Activated CD8-positive, alpha-beta memory T cell treated with anti-CD3 and anti-CD28 coated beads for 1 hour (primary cell): ENCODE measurements at places on chromosomes 7 and 10.

DNA sequence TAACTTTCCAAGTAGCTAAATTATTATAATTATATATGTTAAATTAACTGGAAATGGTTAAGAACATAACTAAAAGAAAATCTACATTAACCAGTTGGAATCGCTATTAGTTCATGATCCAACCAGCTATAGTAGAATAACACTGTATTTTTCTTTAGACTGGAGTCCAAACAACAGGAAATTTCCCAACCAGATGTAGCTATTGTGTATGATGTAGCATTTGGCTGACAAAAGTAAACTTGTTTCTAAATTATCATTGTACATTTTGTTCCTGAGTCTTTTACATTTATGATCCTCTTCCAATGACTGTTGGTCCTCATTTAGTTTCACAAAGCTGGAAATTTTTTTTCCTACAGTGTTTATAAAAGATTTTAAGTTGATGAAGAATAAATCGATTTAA is 62.1 kb downstream of the PAPSS2 start:
- DNase-seq, result no peak

DNA sequence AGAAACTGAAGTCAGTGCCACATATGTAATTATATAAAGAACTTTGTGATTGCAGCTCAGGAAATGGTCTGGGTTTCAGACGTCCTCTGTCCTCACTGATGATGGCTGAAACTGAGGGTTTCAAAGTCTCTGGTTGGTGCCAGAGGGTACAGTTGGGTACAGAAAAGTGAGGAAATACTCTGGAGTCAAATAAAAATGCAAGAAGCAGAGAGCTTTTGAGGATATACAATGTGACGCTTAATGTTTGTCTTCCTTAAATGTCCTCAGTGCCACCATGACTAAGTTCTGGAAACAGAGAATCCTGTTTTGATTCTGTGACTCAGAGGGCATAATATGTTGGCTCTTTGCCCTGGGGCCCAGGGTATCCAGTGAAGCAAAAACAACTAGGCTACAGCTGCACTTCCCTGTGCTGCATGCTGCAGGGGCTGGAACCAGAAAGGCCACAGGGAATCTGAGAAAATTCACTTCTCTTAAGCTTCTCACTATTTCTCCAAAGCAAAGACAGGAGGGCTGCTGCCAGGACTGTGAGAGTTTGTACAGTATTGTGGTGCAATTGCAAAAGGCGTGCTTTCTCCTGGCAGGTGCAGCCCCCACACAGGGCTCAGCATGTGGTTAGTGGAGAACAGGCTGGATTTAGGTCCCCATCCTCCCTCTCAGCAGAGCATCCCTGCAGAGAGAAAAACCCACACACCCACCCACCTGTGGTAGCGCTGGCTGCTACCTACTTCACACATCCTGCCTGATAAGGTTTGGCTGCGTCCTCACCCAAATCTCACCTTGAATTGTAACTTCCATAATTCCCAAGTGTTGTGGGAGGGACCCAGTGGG is 169.5 kb upstream of the SVIL start:
- DNase-seq, result no peak

- DNase-seq, result no peak
Measured at GRCh38 chr7:137402536-137403352, 59.2 kb upstream of the PTN start.

- DNase-seq, result no peak
Measured at GRCh38 chr7:28847176-28847575, 111.0 kb downstream of the TRIL start.

DNA sequence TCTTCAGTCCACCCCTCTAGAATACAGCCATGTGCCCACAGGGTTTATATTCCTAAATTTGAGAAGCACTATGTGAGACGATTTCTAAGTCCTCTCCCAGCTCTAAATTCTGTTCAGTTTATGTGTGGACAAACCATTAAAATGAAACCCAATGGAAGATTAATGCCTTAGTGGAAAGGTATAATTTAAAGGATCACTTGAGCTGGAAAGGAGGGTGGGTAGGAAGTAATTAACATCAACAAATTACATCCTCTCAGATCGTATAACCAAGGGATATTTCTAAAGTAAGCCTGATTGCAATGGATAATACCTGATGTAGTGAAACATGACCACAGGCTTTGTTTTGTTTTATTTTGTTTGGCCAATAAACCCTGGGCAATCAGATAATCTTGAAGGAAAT is 511.0 kb upstream of the COBL start:
- DNase-seq, result no peak

- no peak for DNase-seq
Measured at GRCh38 chr10:110711382-110711781, 67.2 kb downstream of the RBM20 start.

- DNase-seq, result no peak
Measured at GRCh38 chr7:106591146-106591545, 69.8 kb downstream of the CCDC71L start.

GRCh38 chr10:79457256-79457785 is 11.9 kb upstream of the ZCCHC24 start:
- no peak for DNase-seq

- DNase-seq, result no peak
Measured at GRCh38 chr7:129315960-129316359, 91.1 kb downstream of the AHCYL2 start.

DNA sequence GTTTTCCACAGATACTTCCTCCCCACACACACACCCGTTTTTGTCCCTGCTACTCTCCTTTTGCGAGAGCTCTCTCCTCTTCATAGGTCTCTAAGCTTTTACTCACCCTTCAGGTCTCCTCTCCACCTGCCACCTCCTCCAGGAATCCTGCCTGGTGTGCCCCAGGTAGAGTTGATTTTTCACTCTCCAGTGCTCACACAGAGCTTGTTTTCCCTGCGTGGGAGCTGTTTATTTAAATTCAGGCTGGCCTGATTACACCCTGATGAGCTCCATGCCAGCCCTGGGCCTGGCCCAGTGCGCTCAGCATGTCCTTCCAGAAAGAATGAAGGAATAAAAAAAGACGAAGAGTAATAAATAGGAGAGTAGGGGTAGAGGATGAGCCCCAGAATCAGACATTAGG is 7.5 kb upstream of the CLDN4 start:
- no peak for DNase-seq

DNA sequence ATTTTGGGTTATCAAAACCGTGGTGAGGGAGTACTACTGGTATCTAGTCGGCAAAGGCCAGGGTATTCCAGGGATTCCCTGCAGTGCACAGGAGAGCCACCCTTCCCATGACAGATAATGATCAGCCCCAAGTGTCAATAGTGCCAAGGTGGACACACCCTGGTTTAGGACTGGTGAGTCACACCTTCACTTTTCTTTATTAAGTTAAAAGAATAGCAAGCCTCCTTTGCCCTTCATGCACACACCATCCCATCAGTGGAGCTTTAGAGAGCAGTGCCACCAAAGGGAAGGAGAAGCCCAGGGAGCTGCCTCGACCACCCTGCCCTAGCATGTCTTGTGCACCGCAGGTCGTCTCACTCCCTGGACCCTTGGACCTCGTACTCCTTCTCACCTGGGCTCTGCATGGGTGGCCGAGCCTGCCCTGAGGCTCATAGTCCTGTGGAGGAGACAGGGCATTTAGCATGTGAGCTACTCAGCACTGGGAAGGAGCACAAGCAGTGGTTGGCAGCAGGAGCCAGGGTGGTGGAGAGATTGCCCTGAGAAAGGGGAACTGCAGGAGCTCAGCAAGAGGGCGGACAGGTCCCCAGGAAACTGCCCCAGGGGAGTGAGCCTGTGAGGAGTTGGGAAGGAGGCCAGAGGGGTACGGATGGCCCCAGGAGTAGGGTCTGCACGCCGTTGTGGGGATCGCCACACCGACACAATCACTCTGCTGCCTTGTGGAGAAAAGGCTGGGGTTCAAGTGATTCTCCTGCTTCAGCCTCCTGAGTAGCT is 17.4 kb downstream of the UBE2D4 start:
- no peak for DNase-seq

- DNase-seq, result no peak
Measured at GRCh38 chr7:52257890-52258289, 777.5 kb upstream of the POM121L12 start.

- no peak for DNase-seq
Measured at GRCh38 chr7:12152196-12152918, 58.7 kb upstream of the TMEM106B start.

GRCh38 chr10:95355301-95355700 is 64.5 kb upstream of the PDLIM1 start:
- no peak for DNase-seq

GRCh38 chr7:36171503-36171902 is 18.4 kb downstream of the EEPD1 start:
- DNase-seq, result no peak

DNA sequence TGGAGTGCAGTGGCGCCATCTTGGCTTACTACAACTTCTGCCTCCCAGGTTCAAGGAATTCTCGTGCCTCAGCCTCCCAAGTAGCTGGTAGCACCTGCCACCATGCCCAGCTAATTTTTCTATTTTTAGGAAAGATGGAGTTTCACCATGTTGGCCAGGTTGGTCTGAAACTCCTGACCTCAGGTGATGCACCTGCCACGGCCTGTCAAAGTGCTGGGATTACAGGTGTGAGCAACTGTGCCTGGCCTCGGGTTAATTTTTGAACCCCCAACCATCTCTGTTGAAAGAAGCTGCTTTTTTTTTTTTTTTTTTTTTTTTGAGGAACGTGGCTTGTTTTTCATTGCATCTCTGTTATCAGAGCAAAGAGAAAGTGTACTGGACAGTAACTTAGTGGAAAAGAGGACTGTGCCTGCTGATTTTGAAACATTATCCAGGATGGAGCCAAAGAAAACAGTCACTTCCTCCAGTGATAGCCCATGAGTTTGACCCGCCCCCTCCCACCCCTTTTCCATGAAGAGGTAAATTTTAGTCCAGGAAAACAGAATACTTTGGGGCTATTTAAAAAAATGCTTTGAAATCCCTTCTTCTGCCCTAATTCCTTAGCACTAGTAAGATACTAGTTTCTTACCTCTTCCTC is 38.3 kb downstream of the WBP1L start:
- DNase-seq, result no peak

DNA sequence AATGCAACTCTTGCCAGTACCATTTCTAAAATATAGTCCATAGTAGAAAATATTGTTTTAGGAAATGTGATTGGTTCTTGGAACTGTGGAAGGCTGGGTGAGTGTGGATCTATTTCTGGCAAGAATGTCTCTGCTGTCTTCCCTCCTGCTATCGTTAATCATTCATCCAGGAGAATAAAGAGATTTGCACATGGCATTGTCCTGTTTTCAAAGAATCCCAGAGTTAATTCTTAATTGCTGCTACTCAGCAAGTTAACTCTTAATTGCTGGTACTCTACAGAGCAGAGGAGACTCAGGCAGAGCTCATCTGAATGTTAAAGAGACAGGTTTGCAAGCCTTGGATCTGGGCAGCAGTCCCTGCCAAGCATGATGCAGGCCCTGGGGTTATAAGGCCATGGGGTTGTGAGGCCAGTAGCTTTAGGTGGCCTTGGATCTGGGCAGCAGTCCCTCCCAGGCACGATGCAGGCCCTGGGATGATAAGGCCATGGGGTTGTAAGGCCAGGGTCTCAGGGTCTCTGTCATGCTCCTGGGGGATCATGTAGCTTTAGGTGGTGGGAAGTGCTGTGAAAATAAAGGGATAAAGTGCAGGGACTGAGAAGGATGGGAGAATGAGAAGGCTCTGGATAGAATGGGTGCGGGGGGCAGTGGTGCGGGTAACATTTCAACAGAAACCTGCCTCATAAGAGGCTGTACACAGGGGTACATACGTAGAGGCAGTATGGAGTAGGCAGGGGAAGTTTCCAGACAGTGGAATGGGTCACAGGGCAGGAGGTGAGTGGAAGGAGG is 162.3 kb downstream of the SVIL start:
- DNase-seq, result no peak

DNA sequence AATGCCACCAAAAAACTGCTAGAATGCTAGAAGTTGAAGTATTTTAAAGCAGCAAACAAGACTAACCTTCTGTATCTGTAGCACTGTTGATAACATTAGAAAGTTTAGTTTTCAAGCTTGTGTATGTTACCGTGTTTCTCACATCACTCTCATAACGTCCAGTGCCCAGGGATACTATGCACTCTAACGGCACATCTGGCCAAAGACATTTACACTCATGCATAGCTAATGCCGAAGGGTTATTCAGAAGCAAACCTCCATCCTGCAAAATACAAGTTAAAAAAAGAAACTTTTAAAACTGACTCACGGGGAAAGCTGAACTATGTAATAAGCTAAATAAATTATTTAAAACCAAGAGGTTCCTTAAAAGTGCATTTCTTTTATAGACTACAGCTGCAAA is 22.9 kb upstream of the NRCAM start:
- no peak for DNase-seq

DNA sequence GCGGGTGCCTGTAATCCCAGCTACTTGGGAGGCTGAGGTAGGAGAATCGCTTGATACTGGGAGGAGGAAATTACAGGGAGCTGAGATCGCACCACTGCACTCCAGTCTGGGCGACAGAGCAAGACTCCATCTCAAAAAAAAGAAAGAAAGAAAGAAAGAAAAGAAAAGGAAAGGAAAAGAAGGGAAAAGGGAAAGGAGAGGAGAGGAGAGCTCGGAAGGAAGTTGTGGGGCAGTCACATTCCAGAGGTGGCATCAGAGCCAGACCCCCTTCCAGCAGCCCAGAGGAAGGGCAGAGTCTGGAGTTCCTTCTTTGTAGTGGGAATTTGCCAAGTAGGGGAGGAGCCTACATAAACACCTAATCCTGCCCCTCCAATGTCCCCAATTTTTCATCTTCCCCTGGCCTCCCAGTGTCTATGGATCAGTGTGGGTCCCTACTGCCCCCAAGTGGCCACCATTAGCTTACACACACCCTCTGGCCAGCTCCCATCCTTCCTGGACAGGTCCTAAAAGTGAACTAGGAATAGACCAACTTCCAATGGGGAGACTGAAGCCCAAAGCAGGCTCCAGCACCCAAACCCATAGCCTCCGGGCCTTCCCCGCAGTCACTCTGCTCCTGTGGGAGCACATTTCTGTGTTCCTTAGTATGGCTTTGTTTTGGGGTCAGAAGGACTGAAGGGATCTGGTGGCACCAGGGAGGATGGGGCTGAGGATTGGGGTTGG is 39.6 kb upstream of the HSPB1 start:
- no peak for DNase-seq

GRCh38 chr10:33152146-33152545 is 182.3 kb downstream of the NRP1 start:
- DNase-seq, result no peak

GRCh38 chr10:115866691-115867090 is 406.3 kb downstream of the GFRA1 start:
- DNase-seq, result no peak

GRCh38 chr10:58735087-58735486 is 222.4 kb downstream of the BICC1 start:
- no peak for DNase-seq

DNA sequence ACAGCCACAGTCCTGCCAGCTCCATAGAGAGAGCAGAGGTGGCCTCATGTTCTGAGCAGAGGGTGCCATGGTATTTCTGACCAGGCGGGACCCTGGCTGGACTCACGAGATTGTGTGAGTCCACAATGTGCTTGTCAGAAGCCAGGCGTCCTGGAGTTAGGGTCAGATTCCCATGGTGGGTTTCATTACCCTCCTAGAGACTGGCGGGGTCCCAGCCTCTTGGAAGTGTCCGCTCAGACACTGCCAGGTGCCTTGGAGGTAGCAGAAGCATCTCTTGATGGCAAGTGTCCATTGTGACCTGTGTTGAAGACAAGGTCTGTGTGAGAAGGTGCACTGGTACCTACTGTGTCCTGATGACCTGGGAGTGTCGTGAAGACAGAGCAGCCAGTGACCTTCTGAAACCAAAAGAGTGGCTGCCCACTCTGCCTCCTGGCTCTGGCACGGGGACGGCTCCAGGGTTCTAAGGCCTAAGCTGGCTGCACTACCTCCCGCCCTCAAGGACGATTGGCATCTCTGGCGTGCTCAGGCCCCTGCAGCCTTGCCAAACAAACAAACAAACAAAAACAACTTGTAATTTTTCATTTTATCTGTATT is 56.8 kb downstream of the MGMT start:
- DNase-seq, result no peak

GRCh38 chr7:16668049-16668858 is 22.3 kb downstream of the BZW2 start:
- no peak for DNase-seq
